ENCODE measurements at places on chromosomes 16 and 17.

DNA sequence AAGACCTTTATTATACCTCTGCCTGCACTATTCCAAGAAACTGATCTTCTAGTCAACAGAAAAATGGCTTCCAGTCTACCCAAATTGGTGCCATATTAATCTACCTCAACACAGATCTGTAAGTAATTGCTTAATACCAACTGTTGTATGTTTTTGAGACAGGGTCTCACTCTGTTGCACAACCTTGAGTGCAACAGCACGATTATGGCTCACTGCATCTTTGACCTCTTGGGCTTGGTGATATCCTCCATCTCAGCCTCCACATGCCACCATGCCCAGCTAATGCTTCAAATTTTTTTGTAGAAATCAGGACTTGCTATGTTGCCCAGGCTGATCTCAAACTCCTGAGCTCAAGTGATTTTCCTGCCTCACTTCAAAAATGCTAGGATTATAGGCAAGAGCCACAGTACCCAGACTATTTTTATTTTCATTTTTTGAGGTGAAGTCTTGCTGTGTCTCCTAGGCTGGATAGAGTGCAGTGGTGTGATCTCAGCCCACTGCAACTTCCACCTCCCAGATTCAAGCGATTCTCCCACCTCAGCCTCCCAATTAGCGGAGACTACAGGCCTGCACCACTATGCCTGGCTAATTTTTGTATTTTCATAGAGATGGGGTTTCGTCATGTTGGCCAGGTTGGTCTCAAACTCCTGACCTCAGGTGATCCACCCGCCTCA lies 14.4 kb downstream of the NUFIP2 start:
- no peak for DNase-seq

DNA sequence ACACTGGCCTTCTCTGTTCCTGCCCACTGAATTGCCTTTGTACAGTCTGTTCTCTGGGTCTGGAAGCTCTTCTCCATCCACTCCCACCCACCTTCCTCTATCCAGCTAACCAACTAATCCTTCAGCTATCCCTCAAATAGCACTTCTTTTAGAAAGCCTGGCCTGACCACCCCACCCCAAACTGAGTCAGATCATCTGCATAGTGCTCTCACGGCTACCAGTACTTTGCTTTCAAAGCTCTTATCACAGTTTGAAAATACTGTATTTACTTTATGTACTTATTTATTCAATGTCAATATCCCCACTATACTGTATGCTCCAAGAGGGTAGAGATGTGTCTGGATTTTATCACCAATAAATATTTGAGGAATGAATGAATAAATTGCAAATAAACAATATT lies 4.5 kb upstream of the CLDN7 start:
- no peak for DNase-seq

DNA sequence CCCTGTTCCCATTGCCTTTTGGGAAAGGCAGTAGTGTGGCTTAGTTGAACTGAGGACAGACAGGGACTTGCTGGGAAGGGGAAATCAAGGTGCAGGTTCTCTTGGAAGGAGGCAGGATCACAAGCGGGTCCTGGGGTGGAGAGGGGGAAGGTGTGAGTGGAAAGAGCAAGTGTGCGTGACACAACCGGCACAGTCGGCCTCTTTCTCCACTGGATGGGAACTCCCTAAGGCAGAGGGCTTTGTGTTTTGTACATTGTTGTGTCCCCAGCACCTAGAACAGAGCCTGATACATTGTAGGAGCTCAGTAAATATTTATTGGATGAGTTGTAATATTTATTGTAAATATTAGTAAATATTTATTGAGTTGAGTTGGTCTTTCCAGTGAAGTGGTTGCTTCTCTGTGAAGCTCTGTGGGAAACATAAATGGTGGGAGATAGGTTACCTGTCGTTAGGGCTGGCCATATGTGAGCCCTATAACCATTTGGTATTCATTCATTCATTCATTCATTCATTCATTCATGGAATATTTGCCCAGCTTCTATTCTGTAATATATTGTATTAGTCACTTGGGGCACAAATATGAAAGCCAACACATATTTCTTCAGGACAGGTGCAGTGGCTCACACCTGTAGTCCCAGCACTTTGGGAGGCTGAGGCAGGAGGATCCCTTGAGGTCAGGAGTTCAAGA lies 34.0 kb downstream of the SMARCE1 start:
- no peak for DNase-seq

GRCh38 chr17:3964203-3965117 lies at the start of gene ATP2A3:
Gene ATP2A3, minus strand, starts transcription at chr17:3964437. Its CDS starts 146 bp downstream, at chr17:3964291.
- peak; percentile 70 for DNase-seq

DNA sequence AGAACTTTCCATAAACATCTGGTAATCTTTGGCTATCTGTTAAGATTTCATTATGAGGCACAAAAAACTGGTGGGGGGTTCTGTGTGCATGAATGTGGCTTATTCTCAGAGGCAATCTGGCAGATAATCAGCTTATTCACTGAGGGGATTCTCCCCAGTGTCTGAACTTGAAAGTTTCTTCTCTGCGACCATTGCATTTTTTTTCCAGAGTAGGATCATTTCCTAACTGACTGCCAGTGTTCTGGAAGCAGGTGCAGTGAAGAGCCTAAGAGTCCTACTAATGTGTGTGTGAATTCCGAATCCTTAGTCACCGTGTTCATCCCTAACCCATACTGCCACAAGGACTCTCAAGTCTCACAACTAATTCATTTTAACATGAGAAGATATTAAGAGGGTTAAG lies 64.9 kb upstream of the LRRC37A3 start:
- DNase-seq = no peak

GRCh38 chr16:10022098-10022497 lies 160.1 kb downstream of the GRIN2A start:
- DNase-seq = no peak

- DNase-seq = no peak
Measured at GRCh38 chr16:65855171-65856145, 511.0 kb upstream of the CDH5 start.

- DNase-seq = no peak
Measured at GRCh38 chr17:3602499-3602898, 6.7 kb downstream of the TRPV1 start.

DNA sequence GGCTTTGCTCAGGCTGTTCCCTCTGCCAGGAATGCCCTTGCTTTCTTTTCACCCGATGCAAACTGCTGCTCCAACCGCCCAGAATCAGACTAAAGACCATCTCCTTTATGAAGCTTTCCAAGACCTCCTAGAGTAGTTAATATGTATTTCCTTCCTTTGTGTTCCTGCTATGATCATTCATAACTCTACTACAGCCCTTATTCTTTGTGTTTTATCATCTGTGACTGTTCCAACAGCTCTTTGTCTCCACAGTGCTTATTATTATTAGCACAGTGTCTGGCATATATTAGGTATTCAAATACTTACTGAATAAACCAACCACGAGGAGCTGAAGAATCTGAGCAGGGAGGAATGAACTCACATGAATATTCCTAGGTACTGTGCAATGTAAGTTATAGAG lies 7.6 kb downstream of the PSME3IP1 start:
- no peak for DNase-seq

- DNase-seq = no peak
Measured at GRCh38 chr17:12866244-12866643, 76.9 kb downstream of the ARHGAP44 start.

GRCh38 chr17:36004594-36005108 lies 3.3 kb upstream of the CCL15 start:
- DNase-seq = no peak

DNA sequence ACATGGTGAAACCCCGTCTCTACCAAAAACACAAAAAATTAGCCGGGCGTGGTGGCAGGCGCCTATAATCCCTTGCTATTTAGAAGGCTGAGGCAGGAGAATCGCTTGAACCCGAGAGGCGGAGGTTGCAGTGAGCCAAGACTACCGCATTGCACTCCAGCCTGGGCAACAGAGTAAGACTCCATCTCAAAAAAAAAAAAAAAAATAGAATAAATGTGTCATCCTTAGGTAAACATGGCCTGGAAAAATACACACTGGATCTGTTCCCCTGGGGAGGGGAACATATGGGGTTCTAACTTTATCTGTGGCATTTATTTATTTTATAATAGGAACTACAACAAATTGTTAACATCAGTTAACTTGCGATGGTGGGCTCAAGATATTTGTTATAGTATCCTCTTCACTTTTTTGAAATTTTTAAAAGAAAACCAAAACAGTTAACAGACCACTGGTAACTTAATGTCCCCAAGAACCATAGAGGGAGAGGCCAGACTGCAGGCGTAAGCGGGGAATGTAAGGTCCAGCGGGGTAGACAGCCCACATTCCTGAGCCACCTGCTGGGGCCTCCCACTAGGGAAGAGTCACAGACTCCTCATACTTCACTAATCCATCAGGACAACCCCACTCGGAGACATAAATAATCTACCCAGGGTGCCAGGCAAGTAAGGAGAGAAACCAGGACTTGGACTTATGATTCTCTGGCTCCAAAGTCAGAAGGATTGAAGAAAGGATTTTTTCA lies 12.5 kb upstream of the TXNDC11 start:
- DNase-seq = no peak

DNA sequence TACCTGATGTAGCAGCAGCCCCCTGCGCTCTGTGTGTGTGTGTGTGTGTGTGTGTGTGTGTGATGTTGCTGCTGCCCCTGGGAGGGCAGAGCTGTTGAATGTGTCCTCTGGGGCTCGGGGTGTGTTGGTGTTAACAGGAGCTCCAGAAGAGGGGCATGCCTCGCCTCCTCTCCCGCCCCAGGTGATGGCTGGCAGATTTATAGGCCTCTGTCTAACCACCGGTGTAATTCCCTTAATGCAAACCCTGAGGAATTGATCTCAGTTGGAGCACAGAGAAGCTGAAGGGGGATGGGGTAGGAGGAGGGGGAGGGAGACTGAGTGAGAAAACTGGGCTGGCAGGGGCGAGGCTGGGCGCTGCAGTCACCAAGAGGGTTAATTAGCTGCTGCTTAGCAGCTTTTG lies 10.0 kb downstream of the CACNA1G start:
- no peak for DNase-seq

- no peak for DNase-seq
Measured at GRCh38 chr17:44349553-44350070, 4.5 kb downstream of the GRN start.

DNA sequence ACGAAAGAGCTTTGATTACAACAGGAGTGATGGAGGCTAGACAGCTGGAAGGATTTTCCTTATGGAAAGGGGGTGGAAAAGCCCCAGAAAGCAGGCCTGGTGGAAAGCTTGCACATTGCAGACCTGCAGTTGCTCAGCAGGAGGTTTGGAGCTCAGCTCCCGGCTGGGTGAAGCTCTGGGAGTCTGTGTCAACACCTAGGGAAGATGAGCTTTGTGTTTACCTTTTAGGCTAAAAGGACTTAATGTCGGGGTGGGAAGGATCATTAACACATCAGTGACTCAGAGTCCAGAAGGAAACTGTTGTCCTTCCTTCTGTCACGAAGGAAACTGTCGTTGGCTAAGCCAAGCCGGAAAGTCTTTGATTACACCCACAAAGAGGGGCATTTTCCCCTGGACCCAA lies 48.2 kb downstream of the RAP1GAP2 start:
- no peak for DNase-seq

DNA sequence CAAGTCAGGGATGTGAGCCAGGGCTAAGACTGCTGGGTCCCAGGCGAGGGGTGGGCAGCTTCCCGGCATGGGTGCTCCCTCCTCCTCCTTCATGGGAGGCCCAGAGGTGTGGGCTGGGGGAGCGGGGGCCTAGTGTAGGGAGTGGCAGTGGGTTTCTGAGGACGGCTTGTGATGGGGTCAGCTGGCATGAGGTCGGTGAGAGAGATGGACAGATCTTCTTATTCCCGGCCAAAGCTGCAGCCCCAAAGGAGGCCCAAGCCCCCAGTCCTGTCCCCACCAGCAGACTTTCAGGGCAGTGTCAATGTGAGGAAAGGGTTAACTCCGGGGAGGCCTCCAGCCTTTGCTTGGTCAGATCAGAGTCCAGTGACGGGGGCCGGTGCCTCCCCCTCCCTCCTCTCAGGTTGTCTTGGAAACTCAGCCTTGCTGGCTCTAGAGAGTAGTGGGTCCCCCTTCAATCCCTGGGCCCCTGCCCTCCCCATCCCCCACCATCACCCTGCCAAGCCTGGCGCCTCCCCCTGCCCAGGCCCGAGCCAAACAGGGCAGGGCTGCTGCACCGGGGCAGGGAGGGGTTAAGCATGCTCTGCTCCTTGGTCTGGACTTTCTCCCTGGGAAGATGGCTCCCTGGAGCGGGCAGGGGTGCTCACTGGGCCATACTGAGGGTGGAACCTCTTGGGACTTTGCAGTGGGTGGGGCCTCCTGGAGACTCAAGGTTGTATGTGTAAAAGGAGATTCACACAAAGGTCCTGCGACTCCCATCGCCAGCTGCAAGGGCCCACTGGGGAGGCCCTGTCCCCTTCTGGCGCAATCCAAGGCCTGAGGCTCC lies 12.4 kb downstream of the NAT9 start:
- DNase-seq = no peak

- DNase-seq = no peak
Measured at GRCh38 chr16:24583494-24583893, 44.1 kb downstream of the RBBP6 start.

GRCh38 chr16:87344931-87345631 lies 27.9 kb upstream of the C16orf95 start:
- DNase-seq = peak; percentile 45

DNA sequence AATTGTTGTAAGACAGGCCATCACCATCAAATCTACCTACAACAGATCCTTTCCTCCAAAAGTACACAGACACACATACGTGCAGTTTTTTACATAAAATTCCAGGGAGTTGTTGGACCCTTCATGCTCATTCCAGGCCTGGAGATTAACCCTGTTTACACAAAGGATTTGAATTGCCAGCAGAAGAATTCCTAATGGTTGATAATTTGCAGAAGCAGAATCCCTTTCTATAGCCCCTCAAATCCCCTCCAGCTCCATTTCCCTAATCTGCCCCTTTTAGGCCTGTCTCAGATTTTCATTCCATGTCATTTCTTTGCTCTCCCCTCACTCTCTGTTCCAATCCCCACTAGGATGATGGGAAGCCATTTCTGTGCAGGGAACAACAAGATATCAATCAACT lies 102.9 kb upstream of the TOX3 start:
- DNase-seq = no peak

DNA sequence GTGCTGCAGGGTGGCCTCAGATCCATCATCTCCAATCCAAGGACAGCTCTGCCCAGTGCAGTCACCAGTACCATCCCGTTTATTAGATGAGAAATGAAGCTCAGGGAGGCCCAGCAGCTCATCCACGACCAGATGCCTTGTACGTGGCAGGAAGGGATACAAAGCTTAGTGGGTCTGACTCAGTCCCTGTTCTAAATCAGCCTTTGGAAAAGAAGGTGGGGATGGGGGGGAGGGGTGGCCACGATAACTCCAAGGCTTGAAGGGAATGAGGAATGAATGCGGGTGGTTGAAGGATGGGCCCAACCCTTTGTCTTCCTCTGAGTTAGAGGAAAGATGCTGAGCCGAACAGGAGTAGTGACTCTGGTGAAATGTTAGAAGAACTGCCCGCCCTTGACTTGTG lies 25.8 kb downstream of the LLGL2 start:
- DNase-seq = no peak

- no peak for DNase-seq
Measured at GRCh38 chr16:79101491-79101890, 499.0 kb downstream of the MAF start.

- peak; percentile 37 for DNase-seq
Measured at GRCh38 chr17:75876938-75877751, 1.2 kb downstream of the TRIM47 start.

- DNase-seq = no peak
Measured at GRCh38 chr16:84502581-84502980, 1.9 kb downstream of the MEAK7 start.

- DNase-seq = no peak
Measured at GRCh38 chr16:54937671-54938211, 7.1 kb downstream of the IRX5 start.

- DNase-seq = peak; percentile 16
Measured at GRCh38 chr17:48100591-48101011, 677 bp downstream of the CBX1 start.

GRCh38 chr17:58336456-58337209 lies 8.0 kb upstream of the TSPOAP1 start:
- DNase-seq = no peak

GRCh38 chr17:28033972-28034714 lies 8.3 kb upstream of the NLK start:
- no peak for DNase-seq
